ENCODE measurements at places on chromosomes 3 and 15.

- no peak for DNase-seq
Measured at GRCh38 chr3:155608228-155608920, 136.5 kb downstream of the PLCH1 start.

DNA sequence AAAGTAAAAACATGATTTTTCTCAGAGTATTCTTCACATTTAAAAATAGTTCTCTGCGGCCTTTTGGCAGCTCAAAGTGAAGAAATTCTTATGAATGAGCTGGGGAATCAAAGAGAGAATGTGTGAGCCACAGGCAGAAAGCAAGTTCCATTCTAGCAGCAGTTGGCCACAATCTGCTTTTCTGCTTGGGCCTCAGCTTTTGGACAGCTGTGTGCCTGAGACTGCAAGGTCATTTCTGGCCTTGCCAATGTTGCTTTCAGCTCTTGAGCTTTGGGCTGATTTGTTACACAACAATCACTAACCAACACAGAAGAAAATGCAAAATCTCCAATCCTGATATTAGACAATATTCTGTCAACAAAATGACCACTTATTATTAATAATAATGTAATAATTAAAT lies 14.4 kb upstream of the TM4SF4 start:
- no peak for DNase-seq

- DNase-seq = no peak
Measured at GRCh38 chr3:154112146-154112852, 8.9 kb upstream of the ARHGEF26 start.

GRCh38 chr3:81666502-81667121 lies 94.8 kb downstream of the GBE1 start:
- DNase-seq = no peak

DNA sequence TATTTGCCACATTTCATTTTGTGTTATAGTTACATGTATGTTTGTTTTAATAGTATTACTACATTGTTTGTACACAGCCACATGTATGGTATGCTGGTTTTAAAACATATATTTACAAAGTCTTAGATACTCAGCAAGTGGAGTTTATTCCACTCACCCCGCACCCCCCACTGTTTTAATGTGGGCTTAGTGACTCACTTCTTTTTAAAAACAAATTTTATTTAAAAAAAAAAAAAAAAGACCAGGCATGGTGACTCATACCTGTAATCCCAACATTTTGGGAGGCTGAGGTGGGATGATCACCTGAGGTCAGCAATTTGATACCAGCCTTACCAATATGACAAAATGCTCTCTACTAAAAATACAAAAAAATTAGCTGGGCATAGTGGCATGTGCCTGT lies 26.9 kb upstream of the TJP1 start:
- DNase-seq = no peak

DNA sequence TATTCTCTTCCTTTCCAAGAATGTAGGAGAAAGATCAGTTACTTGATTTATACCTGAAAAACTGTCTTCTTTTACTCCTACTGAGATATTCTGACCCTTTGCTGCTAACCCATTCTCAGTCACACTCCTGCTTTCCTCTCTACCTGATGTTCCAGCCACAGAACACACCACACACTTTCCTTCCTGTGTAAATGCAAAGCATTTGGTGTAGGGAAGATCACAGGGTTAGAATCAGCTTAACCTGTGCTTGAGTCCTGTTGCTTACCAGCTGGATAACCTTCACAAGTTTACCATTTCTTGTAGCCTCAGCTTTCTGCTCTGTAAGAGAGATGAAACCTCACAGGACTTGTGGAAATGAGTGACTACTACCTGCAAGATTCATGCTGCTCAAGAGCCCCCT lies 489.8 kb upstream of the GOLIM4 start:
- DNase-seq = no peak

GRCh38 chr3:100269410-100270214 lies 8.8 kb downstream of the TBC1D23 start:
- no peak for DNase-seq

DNA sequence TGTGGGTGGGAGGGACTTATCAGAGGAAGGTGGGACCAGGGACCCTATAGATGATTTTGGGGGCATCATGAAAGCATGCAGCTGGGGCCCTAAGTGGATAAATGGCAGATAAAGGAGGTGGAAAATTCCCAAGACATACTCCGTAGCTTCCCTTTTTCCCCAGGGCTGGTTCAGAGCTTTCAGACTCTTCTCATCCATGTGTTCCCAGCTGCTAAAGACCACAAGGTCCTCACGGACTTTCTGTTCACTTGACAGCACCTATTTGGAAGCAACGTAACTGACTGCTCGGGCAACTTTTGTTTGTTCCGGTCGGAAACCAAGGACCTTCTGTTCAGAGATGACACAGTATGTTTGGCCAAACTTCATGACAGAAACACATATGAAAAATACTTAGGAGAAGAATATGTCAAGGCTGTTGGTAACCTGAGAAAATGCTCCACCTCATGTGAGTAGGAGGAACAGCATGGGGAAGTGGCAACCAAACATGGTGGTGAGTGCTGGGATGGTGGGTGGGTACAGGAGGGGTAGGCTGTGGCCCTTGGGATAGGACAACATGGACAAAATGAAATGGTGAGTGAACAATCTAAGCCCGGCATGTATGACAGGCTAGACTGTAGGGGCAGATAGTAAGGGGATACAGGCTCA lies 28.7 kb upstream of the SRPRB start:
- DNase-seq = no peak
